Natural killer cell treated with Interleukin-12 subunit alpha and Interleukin-12 subunit beta and Interleukin-15 and Interleukin-18, amount 100 ng/mL, for 72 hours (primary cell): ENCODE measurements at places on chromosomes 5 and 9. TPM values are rescaled to one million over a fixed set of nuclear protein-coding genes. Genes with fewer than 3 reads are reported as not detected.

DNA sequence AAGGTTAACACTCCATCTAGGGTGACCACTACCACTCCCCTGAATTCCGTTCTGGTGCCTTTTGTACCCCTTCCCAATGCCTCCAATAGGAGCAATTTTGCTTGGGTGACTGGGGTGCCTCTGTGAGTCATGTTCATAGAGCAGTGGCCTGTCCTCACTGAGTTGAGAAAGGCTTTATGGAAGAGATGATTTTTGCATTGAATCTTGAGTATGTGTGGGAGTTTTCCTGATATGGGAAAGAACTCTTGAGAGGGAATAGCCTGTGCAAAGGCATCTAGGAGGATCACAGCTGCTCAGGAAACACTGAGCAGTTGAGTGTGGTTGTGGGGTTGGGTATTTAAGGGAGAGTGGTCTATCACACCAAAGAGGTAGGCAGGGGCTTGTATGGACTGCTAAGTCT lies 16.2 kb downstream of the C9orf43 start:
- H3K4me1 ChIP-seq = no peaks in the 10 kb centered on the region
- H3K27ac ChIP-seq = no peak overlapping the region
- DNase-seq = no peak
- H3K27me3 ChIP-seq = peaks cover 8% of the 10 kb centered on the region
- H3K4me3 ChIP-seq = no peak overlapping the region
- H3K36me3 ChIP-seq = no peaks in the 10 kb centered on the region

DNA sequence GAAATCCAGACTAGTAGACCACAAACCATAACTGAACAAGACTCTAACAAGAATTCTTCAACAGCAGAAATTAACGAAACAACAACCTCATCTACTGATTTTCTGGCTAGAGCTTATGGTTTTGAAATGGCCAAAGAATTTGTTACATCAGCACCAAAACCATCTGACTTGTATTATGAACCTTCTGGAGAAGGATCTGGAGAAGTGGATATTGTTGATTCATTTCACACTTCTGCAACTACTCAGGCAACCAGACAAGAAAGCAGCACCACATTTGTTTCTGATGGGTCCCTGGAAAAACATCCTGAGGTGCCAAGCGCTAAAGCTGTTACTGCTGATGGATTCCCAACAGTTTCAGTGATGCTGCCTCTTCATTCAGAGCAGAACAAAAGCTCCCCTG lies 68.6 kb downstream of the VCAN start:
- H3K4me1 ChIP-seq = peaks cover 8% of the 10 kb centered on the region
- peaks cover 8% of the 10 kb centered on the region for H3K27me3 ChIP-seq
- no peak overlapping the region for H3K4me3 ChIP-seq
- H3K27ac ChIP-seq = no peak overlapping the region
- DNase-seq = no peak

GRCh38 chr9:97548819-97549540 lies 47.5 kb downstream of the TMOD1 start:
- peaks cover 10% of the 10 kb centered on the region for H3K27me3 ChIP-seq
- H3K4me1 ChIP-seq = no peaks in the 10 kb centered on the region
- DNase-seq = no peak
- H3K36me3 ChIP-seq = no peaks in the 10 kb centered on the region
- H3K4me3 ChIP-seq = no peak overlapping the region

DNA sequence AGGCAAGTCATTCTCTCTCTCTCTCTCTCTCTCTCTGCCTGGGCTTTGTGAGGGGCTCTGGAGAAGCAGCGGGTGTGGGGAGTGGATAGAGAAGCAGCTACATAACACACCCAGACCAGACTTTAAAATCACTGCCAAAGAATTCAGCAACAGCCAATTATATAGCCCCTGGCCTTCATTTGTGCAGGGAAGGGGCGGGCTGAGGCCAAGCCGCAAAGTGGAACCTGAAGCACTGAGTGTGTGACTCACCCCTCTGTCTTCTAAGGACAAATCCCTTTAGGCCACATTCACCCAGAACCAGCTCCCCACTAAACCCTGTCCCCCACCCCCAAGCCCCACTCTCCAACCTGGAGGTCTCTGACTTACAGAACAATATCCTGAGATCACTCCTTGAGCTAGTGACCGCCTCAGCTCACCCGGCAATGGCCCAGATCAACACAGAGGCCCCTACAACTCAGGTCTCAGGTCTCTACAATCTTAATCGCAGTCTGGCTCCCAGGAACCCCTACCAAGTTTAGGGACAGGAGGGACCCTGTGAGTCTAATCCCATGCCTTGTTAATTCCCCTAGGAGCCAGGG lies 6.0 kb downstream of the B4GALT1 start:
- H3K27me3 ChIP-seq = no peaks in the 10 kb centered on the region
- peak overlapping the region; percentile 70 for H3K4me3 ChIP-seq
- H3K36me3 ChIP-seq = no peaks in the 10 kb centered on the region
- H3K4me1 ChIP-seq = peaks cover 83% of the 10 kb centered on the region
- DNase-seq = peak; percentile 74

DNA sequence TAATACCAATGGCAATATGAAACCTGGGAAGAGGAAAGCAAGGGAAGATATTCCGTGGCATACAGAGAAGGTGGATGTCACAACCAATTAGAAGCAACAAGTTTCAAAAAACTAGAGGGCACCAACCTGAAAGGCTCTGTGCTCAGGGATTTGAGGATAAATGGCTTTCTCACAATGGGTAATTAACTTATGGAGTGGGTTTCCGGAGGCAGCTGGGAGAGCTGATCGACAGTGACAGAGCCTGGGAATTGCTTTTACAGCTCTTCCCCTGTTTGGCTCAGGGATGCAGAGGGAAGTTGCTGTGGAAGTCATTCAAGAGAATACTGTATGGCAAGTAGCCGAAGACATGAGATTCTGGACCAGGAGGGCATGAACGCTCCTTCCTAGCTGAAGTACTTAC lies 237.0 kb downstream of the KIF4B start:
- no peaks in the 10 kb centered on the region for H3K4me1 ChIP-seq
- no peaks in the 10 kb centered on the region for H3K27me3 ChIP-seq
- no peak overlapping the region for H3K27ac ChIP-seq

DNA sequence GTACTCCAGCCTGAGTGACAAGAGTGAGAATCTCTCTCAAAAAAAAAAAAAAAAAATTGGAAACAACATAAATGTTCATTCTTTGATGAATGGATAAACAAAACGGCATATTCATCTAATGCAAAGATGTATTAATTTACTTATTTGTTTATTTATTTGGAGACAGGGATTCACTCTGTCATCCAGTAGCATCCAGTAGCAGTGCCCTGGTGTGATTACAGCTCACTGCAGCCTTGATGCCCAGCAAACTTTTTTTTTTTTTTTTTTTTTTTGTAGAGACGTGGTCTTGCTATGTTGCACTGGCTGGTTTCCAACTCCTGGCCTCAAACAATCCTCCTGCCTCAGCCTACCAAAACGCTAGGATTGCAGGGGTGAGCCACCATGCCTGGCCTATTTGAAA lies 24.4 kb downstream of the OR2V2 start:
- H3K27ac ChIP-seq = no peak overlapping the region
- peaks cover 52% of the 10 kb centered on the region for H3K27me3 ChIP-seq
- H3K4me3 ChIP-seq = no peak overlapping the region
- peaks cover 8% of the 10 kb centered on the region for H3K36me3 ChIP-seq

DNA sequence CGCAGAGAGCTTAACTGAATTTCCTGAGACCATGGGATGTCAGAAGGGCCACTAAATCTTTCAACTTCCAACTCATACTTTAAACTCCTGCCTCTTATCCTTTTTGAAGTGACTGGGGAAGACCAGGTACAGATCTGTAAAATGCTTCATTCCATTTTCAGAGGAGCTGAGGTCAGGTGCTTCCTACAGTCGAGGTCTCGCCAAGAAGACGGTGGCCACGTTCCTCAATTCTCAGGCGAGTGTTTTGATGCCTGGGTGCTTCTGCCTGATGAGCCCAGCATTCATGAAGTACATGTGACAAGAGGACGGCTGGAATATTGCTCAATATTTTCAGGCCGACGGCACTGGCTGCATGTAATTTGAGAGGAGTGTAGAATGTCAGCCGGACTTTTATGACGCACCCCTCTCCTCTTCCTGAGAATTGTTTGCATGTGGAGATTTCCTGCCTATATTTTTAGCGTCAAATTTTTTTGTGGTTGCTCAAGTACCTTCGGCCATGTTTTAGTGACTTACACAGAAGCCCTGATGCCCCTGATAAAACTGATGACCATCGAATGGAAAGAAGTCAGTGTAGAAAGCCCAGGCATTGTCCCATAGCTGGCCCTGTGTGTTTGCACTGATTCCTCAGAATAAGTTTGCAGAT lies 38.8 kb upstream of the GLRX start:
- H3K36me3 ChIP-seq = no peaks in the 10 kb centered on the region
- DNase-seq = no peak
- H3K4me3 ChIP-seq = peak overlapping the region; percentile 48
- H3K27ac ChIP-seq = peak overlapping the region; percentile 44
- H3K27me3 ChIP-seq = peaks cover 13% of the 10 kb centered on the region

- DNase-seq = no peak
- H3K4me1 ChIP-seq = peaks cover 57% of the 10 kb centered on the region
- no peaks in the 10 kb centered on the region for H3K27me3 ChIP-seq
- no peaks in the 10 kb centered on the region for H3K36me3 ChIP-seq
- peak overlapping the region; percentile 96 for H3K27ac ChIP-seq
- peak overlapping the region; percentile 96 for H3K4me3 ChIP-seq
Measured at GRCh38 chr5:172005708-172006320, 624 bp downstream of the FBXW11 start.

DNA sequence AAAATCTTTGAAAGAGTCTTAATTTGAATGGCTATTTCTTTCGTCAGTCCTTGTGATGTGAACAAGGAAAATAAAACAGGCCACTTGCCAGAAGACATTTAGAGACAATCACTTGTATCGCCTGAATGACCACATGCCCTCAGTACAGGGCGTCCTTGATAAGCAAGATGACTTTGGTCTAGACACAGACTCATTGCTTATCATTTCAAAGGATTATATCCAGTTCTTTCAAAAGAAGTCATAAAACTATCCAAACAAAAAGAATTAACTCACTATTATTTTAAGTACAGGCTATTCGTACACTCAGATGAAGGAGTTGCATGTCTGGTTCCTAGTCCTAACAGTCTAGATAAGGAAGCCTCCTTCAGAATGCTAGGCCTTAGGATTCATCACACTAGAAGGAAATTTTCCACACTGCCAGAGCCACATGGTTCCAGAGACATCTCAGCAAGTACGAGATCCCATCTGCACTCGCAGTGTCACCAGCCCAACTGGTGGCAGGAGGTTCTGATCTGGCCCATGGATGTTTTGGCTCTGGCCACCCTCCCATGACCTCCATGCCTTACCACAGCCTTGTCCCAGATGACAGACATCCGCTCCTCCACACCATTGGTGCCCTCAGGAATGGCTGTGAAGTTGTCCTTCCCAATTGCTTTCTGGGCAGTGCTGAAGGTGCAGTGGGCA lies 109.6 kb downstream of the DPYSL3 start:
- H3K36me3 ChIP-seq = no peaks in the 10 kb centered on the region
- no peak overlapping the region for H3K27ac ChIP-seq
- no peaks in the 10 kb centered on the region for H3K27me3 ChIP-seq
- no peak for DNase-seq
- no peaks in the 10 kb centered on the region for H3K4me1 ChIP-seq
- no peak overlapping the region for H3K4me3 ChIP-seq

DNA sequence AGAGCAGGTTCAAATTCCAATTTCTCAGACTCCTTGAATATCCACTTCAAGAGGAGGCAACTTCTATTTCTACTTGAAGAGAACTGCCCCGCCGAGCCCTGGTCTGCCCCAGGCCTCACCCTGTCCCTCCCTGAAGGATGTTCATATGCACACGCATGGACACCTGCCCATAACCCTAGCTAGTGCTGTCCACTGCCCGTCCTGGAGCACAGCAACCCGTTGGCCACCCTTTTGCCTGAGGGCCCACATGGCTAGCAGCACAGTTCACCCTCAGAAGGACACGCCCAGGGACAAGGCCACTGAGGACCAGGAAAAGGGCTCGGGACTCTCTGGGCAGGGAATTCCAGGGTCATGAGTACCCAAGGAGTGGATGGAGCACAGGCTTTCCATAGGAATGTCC lies 63.6 kb downstream of the EGFLAM start:
- DNase-seq = no peak
- no peaks in the 10 kb centered on the region for H3K27me3 ChIP-seq
- H3K27ac ChIP-seq = no peak overlapping the region
- H3K4me3 ChIP-seq = no peak overlapping the region
- no peaks in the 10 kb centered on the region for H3K4me1 ChIP-seq

DNA sequence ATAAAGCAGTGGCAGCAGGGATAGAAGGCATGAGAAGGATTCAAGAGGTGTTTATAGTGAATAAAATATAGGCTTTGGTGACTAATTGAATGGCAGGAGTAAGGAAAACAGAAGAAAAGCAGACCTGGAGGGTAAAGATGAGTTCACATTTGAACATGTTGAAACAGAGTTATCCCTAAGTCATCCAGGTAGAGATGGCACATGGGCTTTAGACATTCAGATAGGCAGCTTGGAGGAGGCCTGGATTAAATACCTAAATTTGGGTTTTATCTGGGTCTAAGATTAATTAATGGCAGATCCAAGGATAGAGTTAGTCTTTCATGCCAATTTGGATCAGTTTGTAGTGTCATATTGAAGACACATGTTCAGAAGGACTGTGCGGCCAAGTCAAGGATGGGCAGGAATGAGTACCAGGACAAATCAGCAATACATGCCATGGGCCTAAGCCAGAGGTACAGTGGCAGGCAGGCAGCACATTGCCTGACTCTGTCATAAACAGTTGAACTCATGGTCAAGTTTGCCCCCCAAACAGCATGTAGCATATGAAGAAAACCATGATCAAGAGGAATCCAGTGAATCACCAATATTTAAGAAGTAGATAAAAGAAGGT lies 115.5 kb upstream of the SLC12A2 start:
- H3K4me1 ChIP-seq = no peaks in the 10 kb centered on the region
- no peaks in the 10 kb centered on the region for H3K36me3 ChIP-seq
- DNase-seq = no peak
- no peak overlapping the region for H3K4me3 ChIP-seq
- H3K27ac ChIP-seq = no peak overlapping the region

GRCh38 chr9:109717342-109717741 lies 62.7 kb upstream of the PALM2AKAP2 start:
- no peaks in the 10 kb centered on the region for H3K27me3 ChIP-seq
- H3K27ac ChIP-seq = no peak overlapping the region
- H3K36me3 ChIP-seq = no peaks in the 10 kb centered on the region
- H3K4me1 ChIP-seq = no peaks in the 10 kb centered on the region

- H3K27me3 ChIP-seq = peaks cover 10% of the 10 kb centered on the region
- H3K36me3 ChIP-seq = no peaks in the 10 kb centered on the region
- no peak for DNase-seq
- no peaks in the 10 kb centered on the region for H3K4me1 ChIP-seq
- no peak overlapping the region for H3K4me3 ChIP-seq
- H3K27ac ChIP-seq = no peak overlapping the region
Measured at GRCh38 chr9:105046907-105047741, 119.2 kb upstream of the ABCA1 start.

- H3K36me3 ChIP-seq = peaks cover 9% of the 10 kb centered on the region
- no peaks in the 10 kb centered on the region for H3K4me1 ChIP-seq
- no peak for DNase-seq
Measured at GRCh38 chr5:159294921-159295320, 31.8 kb downstream of the UBLCP1 start.

The PCSK1 gene
- not detected for total RNA-seq

The SV2C gene
- not detected for total RNA-seq

The SKP1 gene
- total RNA-seq = 210 TPM

The PCAT7 gene
- total RNA-seq = not detected

The ESM1 gene
- total RNA-seq = 0.73 TPM

The TLR4 gene
- 0.42 TPM for total RNA-seq

The MVB12B gene
- 1.1 TPM for total RNA-seq

The EQTN gene
- not detected for total RNA-seq

The FOXD4L6 gene
- total RNA-seq = not detected

The TAS2R1 gene
- not detected for total RNA-seq

The PITX1 gene
- total RNA-seq = not detected
